ENCODE measurements at places on chromosomes 3 and 15.
A peak's percentile ranks its signal among the peaks of the same experiment; 100 is the strongest.

GRCh38 chr3:43760938-43761337, 70.2 kb downstream of the ABHD5 start:
- no peak for DNase-seq

DNA sequence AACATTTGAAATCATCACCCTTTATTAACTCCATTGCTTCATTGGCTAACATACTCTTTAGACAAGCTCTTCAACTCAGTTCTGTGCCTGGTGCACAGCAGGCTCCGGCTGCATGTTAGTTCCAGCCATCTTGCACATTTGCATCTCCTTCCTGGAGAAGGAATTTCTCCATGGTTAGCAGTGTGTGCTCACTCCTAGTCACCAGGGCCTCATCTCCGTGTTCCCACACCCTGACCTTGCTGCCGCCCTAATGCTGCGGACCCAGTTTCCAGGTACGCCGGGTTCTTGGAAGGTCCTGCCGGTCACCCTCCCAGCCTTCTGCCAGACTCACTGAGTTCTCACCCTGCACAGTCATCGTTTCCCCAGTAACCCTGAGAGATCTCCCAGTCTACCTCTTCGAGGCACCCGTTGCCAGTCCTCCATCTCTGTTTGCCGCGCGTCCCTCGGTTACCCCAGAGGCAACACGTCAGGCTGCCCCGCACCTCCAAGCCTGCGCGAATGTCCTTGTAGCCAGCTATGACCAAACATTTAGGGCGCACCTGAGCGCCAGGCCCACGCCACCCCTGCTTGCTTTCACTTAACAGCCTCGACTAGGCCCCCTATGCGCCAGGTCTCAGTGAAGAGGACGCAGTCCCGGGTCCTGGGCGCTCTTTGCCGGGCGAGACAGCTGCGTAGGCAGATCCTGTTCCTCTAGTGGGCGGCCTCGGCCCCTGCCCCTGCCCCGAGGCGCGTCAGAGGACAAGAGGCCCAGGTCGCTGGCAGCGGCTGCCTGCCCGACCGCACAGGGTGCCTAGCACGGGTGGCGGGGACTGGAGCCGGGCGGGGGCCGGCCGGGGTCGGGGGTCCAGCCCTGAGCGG, 747 bp upstream of the ZNF592 start:
- peak; percentile 52 for DNase-seq

DNA sequence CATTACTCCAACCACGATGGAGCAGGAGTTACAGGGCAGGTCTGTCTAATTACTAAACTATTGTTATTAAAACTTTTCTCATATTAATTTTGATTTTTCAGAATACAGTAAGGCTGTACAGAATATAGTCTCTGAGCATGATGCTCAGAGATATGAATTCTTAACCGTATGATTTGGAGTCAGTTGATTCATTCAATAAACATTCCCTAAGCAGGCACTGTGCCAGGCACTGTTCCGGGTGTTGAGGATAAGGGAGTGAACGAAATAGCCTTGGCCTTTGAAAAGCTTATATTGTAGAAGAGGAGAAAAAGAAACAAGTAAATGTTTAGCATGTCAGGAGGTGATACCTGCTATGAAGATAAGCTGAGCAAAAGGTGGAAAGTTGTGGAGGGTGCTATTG, 187.3 kb downstream of the KCNAB1 start:
- DNase-seq = no peak

- DNase-seq = no peak
These were observed 4.5 kb upstream of the POPDC2 start for GRCh38 chr3:119664850-119665379.

GRCh38 chr3:189342811-189343210, 171.0 kb downstream of the TPRG1 start:
- DNase-seq = no peak

DNA sequence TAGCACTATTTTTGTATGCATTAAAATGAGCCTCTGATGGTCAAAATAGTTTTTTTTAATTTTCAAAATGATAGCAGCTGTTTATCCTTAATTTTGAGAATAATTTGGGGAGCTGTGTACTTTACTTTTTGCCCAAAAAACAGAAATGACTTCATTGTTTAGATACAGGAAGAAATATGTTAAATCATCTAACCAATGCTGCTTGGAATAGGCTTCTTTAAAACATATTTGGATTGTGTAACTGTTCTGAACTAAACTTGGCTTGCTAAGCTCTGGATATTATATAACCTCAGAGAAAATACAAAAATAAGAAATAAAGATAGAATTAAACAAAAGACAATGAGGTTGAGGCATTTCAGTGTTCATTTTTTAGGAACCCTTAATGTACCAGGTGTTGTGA, 119.3 kb downstream of the SERPINI1 start:
- DNase-seq = no peak

DNA sequence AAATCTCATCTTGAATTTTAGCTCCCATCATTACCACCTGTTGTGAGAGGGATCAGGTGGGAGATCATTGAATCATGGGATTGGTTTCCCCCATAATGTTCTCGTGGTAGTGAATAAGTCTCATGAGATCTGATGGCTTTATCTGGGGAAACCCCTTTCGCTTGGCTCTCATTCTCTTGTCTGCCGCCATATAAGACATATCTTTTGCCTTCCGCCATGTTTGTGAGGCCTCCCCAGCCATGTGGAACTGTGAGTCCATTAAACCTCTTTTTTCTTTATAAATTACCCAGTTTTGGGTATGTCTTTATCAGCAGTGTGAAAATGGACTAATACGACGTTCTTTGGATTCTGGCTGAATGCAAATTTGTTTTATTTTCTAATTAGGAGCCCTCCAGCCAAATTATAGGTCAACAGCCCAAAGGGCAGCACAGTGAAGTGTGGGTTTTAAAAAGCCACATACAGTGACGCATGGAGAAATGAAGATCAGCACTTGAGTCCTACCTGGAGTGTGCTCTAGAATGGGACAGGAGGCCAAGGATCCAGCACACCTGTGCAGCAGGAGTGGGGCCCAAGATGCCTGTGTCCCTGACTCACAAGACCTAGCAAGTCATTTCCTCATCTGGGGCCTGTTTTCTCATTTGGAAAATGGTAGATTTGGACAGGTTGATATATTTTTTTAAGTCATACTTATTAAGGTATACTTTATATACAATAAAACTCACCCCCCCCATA, 89.6 kb downstream of the MB21D2 start:
- DNase-seq = no peak

DNA sequence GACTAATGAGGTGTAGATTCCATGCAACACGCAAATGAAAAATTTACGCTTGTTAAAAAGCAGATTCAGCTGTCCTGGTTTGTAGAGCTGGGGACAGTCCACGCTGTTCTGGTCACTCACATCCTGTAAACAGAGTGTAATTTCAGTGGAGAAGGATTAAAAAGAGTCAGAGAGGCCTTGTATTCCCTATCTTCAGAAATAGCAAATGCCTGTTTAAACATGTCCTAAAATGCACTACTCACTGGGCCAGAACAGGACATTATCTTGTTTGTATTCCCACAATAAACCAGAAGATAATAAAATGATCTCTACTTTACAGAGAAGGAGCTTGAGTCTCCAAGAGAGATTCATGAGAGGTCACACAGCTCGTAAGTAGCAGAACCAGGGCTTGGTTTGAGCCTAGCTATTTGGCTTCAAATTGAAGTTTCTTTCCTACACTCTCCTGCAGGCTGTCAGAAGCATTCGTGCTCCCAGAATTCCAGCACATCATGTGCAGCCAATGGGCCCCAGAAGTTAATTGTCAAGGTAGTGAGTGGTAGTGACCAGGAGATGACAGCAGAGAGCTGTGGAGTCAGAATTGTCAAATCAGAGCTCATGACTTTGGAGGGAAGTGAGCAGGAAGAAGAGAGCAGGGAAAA, 242.5 kb downstream of the ATP8B4 start:
- DNase-seq = no peak

DNA sequence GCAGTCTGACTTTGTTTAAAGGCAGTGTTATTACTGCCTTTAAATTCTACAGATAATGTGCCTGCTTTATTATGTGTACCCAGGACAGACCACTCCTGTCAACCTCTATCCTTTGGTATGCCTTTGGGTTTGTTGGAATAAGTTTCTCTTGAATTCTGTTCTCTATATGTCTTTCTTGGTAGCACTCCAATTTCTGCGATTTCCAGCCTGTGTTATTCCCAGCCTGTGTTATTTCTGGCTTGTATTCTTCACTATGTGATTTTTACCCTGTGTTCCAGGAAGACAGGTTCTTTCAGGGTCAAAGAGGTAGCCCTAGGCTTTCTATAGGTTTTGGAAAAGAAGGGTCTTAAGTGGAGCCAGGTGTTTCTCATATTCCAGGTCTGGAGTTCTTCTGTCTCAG, 407.4 kb upstream of the AZI2 start:
- DNase-seq = no peak

DNA sequence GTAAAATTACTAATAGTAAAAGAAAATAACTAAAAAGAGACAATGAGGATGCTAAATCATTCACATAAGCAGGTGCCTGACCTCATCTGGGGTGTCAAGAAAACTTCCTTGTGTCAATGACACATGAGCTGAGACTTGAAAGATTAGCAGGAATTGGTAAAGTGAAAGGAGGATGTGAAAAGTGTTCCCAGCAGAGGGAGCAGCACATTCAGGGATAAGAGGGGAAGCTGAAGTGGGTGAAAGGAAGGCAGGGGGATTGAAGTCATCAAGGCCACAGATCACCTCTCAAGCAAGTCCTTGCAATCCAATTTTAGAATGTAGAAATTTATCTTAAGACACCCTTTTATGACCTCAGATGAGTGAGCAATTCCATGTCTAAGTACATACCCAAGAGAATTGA, 60.2 kb upstream of the ACP3 start:
- DNase-seq = no peak

DNA sequence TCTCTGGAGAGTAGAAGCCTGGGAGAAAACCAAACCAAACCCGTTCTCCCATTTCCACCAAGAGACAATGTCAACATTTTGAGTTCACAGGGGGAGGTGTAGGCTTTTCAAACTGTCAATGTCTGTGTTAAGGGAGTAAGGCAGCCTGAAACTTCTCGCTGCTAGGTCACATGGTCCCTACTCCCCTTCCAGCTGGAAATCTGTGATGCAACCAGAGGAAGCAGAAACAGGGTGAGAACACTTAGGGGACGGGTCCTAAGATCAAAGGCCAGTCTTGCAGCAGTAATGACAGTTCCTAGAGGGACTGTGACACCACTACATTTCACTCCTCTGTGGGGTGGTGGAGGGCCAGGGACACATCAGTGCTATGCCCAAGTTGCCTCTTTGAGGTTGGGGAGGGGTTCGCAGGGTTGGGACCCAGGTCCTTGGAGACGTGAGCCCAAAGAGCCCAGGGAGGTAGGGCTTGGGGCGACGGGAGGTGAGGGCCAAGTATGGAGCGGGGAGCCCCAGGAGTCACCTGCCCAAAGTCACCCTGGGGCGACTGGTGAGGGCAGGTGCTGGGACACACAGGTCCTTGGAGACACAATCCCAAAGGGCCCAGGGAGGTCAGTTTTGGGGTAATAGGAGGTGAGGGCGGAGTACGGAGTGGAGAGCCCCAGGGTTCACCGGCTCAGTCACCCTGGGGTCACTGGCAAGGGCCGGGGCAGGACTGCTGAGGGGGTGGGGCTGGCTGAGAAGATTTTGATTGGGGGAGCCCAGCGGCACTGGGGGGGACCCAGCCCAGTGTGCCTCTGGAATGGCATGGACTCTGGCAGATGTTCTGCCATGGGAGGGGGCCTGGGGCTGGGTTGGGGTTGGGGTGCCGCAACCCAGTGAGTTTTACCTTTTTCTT, 582 bp downstream of the GOLGA6L2 start:
- no peak for DNase-seq

Measured in stimulated activated CD8-positive, alpha-beta memory T cell treated with anti-CD3 and anti-CD28 coated beads, Interleukin-4, amount 100 ng/mL, for 1 hour (primary cell).